Chondrocyte (in vitro differentiated cells): ENCODE measurements at places on chromosomes 12 and 14. TPM values are rescaled to one million over a fixed set of nuclear protein-coding genes. Genes with fewer than 3 reads are reported as not detected.

- no peak overlapping the region for H3K27ac ChIP-seq
- H3K4me1 ChIP-seq, result no peaks in the 10 kb centered on the region
- H3K4me3 ChIP-seq, result no peak overlapping the region
Observed at GRCh38 chr14:81414123-81414522, 14.0 kb upstream of the STON2 start.

- no peak overlapping the region for H3K4me3 ChIP-seq
- H3K27ac ChIP-seq, result no peak overlapping the region
- peaks cover 18% of the 10 kb centered on the region for H3K4me1 ChIP-seq
- no peak for DNase-seq
Observed at GRCh38 chr12:12020762-12021161, 50.0 kb upstream of the BCL2L14 start.

Gene NRL
- total RNA-seq, result 1.2 to 1.6 TPM (median 1.3 TPM) in 3 replicates

Gene AKAP3
- 0.26 to 0.65 TPM (median 0.57 TPM) in 3 replicates for total RNA-seq

DNA sequence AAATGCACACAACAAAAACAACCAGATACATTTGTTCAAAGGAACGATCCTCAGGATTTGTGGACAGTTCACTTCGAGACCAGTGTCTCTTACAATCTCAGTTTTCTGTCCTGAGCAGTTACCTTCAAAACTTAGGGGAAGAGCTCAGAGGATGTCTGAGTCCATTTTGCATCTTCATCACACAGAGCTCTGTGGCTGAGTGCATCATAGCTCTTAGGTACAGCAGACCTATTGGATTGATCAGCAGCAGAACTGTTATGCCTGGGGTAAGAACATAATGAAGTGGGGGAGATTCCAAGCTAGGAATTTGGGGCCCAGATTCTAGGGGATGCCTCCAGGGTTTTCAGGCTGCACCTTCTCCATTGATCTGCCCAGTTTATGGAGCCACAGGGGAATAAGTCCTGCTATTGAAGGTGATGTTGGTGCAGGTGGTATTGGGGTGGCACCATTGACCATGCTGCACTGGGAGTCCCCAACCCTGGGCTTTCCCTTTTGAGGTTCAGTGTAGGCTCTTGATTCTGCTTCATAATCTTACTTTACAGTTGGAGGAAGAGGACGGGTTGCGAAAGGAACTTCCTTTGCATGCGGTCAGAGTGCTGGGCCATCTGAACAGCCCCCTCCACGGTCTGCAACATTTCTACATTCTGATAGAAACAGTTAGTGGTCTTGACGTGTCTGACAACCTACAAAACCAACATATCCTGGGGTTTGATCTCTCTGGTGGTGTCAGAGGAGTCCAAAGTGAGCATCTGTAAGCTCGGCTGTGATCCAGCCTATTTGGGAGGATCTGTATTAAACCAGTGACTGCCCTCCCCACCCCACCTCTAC is 112.8 kb downstream of the CHST11 start:
- H3K27ac ChIP-seq, result no peak overlapping the region
- no peak for DNase-seq
- H3K4me3 ChIP-seq, result no peak overlapping the region
- H3K27me3 ChIP-seq, result no peaks in the 10 kb centered on the region
- H3K36me3 ChIP-seq, result peaks cover 2% of the 10 kb centered on the region

DNA sequence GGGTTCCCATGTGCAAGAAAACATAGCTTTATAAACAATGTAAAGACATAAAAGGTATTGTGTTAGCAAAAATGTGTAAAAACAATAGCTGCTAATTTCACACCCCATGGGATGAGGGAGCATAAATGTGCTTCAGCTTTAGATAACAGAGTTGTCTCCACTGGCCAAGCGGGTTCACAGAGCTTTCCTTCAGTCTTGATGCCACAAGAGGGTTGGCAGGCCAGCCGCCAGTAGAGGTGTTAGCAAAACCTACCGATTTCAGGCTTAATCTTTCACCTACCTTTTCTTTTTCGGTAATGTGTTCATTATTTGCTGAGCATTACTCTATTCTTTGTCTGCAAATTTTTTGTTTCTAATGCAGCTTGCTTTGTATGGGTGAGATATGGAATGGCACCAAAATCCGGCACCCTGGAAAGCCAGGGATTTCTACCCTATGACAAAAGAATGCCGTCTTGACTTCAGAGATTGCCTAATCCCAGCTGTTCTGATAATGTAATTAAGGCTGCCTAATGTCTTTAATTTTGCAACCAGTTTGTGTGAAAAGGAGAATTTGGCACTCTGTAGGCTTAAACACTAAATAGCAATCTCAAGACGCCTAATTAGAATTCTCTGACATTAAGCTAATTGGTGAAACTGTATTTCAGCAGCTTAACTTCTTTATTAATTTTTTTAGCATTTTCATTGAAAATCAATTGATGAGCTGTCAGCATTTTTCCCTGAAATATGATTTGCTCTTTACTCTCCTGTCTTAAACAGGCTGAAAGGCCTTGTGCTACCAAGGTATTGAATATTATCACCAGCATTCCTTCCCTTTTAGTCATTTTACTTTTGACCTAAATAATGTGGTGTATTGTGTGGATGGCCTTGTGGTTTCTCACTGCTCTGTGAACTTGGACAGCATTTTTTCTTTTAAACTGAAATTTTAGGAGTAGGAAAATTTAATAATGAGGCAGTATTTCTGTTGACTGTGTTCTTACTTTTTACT is 60.7 kb downstream of the POLR3B start:
- no peaks in the 10 kb centered on the region for H3K27me3 ChIP-seq
- peaks cover 9% of the 10 kb centered on the region for H3K36me3 ChIP-seq
- peak overlapping the region; percentile 81 for H3K27ac ChIP-seq
- no peak overlapping the region for H3K4me3 ChIP-seq

GRCh38 chr12:4738541-4738940 is 18.3 kb downstream of the GALNT8 start:
- DNase-seq, result no peak
- no peaks in the 10 kb centered on the region for H3K36me3 ChIP-seq
- no peak overlapping the region for H3K4me3 ChIP-seq
- H3K27me3 ChIP-seq, result peaks cover 23% of the 10 kb centered on the region
- no peaks in the 10 kb centered on the region for H3K4me1 ChIP-seq

- peaks cover 18% of the 10 kb centered on the region for H3K27me3 ChIP-seq
- H3K27ac ChIP-seq, result no peak overlapping the region
- no peak overlapping the region for H3K4me3 ChIP-seq
- DNase-seq, result no peak
- peaks cover 4% of the 10 kb centered on the region for H3K4me1 ChIP-seq
Observed at GRCh38 chr14:89025561-89026236, 201.2 kb downstream of the TTC8 start.

DNA sequence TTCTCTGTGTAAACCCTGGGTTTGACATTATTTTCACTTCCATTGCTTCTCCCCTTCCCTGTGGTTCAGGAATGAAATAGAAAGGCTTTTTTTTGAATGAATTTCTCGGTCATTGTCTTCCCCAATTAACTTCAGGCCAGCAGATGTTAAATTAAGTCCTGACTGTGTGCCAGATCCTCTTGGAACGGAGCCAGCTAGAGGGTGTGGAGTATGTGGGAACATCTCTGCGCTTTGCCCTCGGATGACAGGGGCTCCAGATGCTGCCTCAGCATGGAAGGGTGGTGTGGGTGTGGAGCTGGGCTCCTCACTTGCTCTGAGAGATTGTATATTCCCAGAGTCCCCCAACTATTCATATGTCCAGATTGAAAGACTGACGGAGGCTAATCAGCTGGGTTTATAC is 13.1 kb downstream of the KRT85 start:
- H3K27me3 ChIP-seq, result peaks cover 35% of the 10 kb centered on the region
- no peak for DNase-seq
- peaks cover 4% of the 10 kb centered on the region for H3K4me1 ChIP-seq
- H3K36me3 ChIP-seq, result no peaks in the 10 kb centered on the region

Gene DPY19L2
- total RNA-seq, result 6.7 to 8.9 TPM (median 6.9 TPM) in 3 replicates

GRCh38 chr14:68591786-68592185 is 201.1 kb downstream of the ZFP36L1 start:
- no peak for DNase-seq
- H3K4me3 ChIP-seq, result no peak overlapping the region
- no peaks in the 10 kb centered on the region for H3K27me3 ChIP-seq
- H3K36me3 ChIP-seq, result no peaks in the 10 kb centered on the region

DNA sequence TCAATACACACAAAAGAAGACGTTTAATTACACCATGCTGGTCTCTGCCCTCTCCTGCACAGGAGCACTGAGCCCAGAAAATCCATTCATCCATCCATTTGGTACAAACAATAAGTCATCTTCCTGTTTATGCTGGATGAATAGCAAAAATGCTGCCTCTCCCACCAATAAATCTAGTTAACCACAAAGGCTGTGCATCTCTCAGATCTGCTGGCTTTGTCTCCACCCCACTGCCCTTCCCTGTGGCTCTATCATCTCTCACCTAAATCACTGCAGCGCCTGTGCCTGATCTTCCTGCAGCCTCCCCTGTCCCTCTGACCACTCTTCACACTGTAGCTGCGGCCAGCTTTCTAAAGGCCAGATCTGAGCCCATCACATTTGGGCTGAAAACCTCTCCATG is 72.9 kb upstream of the DDX11 start:
- peaks cover 10% of the 10 kb centered on the region for H3K27me3 ChIP-seq
- no peak overlapping the region for H3K27ac ChIP-seq
- peaks cover 13% of the 10 kb centered on the region for H3K4me1 ChIP-seq
- H3K4me3 ChIP-seq, result no peak overlapping the region

DNA sequence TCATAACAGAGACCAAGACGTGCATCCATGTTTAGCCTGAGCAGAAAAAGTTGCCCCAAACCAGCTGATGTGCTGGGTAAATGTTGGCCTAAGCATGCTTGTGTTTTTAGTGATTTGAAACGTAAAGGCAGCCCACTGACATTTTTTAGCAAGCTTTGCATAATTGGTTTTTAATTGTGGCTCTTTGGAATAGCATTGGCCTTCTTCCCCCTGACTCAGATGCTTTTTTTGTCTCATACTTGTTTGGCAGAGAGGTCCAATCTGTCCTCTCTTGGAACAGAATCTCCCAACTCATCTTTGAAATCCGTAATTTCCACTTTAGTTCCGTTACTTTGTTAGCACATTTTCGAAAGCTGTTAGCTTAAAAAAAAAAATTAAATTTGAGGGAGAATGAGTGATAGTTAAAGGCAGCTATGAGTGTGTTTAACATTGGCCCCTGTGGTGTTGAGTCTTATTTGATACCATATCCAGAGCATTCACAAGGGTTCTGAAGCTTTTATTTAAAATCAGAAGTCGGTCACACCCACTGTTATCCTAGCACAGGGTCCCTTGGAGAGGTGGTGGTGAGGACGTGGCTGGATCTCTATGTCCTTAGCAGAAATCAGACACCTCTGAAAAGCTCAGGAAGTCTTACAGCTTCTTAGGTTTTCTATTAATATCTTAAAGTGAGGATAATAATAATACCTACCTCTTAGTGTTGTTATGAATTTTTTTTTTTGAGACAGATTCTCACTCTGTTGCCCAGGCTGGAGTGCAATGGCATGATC is 15.6 kb downstream of the JDP2 start:
- H3K27ac ChIP-seq, result peak overlapping the region; percentile 33
- no peak for DNase-seq
- no peak overlapping the region for H3K4me3 ChIP-seq
- H3K36me3 ChIP-seq, result peaks cover 37% of the 10 kb centered on the region
- peaks cover 50% of the 10 kb centered on the region for H3K4me1 ChIP-seq
- H3K27me3 ChIP-seq, result no peaks in the 10 kb centered on the region

Gene PUS1
- total RNA-seq, result 18.7 to 21.0 TPM (median 19.8 TPM) in 3 replicates

Gene NPFF
- 0.92 TPM in 1 of 3 replicates, not detected in the others for total RNA-seq

DNA sequence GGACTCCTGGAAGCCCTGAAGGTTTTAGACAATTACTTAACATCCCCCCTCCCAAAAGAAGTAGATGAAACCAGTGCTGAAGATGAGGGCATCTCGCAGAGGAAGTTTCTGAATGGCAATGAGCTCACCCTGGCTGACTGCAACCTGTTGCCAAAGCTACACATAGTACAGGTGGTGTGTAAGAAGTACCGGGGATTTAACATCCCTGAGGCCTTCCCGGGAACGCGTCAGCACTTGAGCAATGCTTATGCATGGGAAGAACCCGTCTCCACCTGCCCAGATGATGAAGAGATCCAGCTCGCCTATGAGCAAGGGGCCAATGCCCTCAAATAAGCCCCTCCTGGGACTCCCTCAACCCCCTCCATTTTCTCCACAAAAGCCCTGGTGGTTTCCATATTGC is 10.6 kb upstream of the SPPL3 start:
- no peak overlapping the region for H3K4me3 ChIP-seq
- peak; percentile 35 for DNase-seq
- no peaks in the 10 kb centered on the region for H3K27me3 ChIP-seq
- no peaks in the 10 kb centered on the region for H3K4me1 ChIP-seq
- H3K27ac ChIP-seq, result no peak overlapping the region

DNA sequence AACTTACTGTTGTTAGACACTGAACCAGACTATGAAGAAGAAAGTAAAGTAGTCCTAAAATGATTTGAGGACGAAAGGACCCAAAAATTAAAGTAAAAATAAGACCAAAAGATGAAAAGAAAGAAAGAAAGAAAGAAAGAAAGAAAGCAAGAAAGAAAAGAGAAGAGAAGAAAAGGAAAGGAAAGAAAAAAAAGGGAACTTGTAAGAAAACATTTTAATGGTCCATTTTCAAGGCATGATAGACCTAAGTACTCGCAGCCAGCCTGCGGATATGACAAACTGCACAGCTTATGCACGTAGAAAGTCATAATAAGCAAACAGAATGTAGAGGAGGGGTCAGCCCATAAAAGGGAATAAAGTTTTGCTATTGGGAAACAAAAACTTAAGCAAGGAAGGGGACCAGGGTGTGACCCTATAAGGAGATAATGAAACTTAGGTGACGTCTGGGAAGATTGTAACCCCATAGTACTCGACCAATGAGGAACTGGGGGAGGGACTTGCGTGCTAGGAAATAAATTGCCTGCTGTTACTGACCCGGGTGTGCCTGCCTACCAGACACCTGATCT is 59.7 kb downstream of the APOBEC1 start:
- no peak overlapping the region for H3K27ac ChIP-seq
- H3K4me3 ChIP-seq, result no peak overlapping the region
- no peak for DNase-seq
- H3K4me1 ChIP-seq, result peaks cover 13% of the 10 kb centered on the region
- H3K27me3 ChIP-seq, result peaks cover 2% of the 10 kb centered on the region

GRCh38 chr12:96073346-96074330 is 38.3 kb upstream of the LTA4H start:
- H3K27ac ChIP-seq, result no peak overlapping the region
- no peaks in the 10 kb centered on the region for H3K27me3 ChIP-seq
- no peaks in the 10 kb centered on the region for H3K36me3 ChIP-seq
- H3K4me1 ChIP-seq, result peaks cover 12% of the 10 kb centered on the region

Gene ANO2
- total RNA-seq, result 0.44 to 0.73 TPM (median 0.47 TPM) in 3 replicates
